Effector CD4-positive, alpha-beta T cell (primary cell): ENCODE measurements at places on chromosomes 7 and 10.

DNA sequence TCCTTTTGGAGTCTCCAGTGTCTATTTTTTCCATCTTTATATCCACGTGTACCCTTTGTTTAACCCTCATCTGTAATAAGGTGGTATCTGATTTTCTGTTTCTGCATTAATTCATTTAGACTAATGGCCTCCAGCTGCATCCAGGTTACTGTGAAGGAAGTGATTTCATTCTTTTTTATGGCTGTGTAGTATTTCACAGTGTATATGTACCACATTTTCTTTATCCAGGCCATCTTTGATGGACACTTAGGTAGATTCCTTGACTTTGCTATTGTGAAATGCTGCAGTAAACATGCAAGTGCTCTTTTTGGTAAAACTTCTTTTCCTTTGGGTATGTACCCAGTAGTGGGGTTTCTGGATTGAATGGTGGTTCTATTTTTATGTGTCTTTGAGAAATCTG, 128.0 kb upstream of the MTPN start:
- DNase-seq, result no peak

GRCh38 chr10:128151031-128151430, 24.8 kb upstream of the MKI67 start:
- no peak for DNase-seq

GRCh38 chr7:108135446-108136190, 5.5 kb upstream of the LAMB4 start:
- DNase-seq, result no peak

DNA sequence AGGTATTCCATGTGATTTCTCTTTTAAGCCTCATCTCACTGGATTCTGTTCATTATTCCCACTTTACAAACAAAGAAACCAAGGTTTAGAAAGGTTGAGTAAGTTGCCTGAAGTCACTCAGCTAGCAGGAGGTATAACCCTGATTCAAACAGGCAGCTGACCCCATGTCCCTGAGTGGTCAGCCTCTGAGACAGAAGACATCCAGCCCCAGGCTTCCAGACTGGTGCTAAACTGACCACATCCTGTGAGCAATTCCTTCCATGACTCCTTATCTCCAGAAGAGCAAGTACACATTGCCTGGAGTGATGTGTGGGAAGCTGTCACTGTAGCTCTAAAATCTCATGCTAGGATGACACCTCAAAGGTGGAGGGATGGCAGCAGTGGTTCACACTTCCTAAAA, 3.7 kb downstream of the PLPP4 start:
- no peak for DNase-seq

GRCh38 chr7:128030654-128031611, at the start of gene LRRC4:
Gene LRRC4, minus strand, starts transcription at chr7:128031437. Its CDS starts 797 bp downstream, at chr7:128030640.
- DNase-seq, result no peak

- DNase-seq, result no peak
These were observed 105.3 kb downstream of the CPXM2 start for GRCh38 chr10:123786306-123786705.
